Activated CD4-positive, alpha-beta T cell treated with anti-CD3 and anti-CD28 coated beads, Interleukin-2, amount 10 ng/mL, durations not matched to agents 7 days and 5 days (primary cell): ENCODE measurements at places on chromosomes 5 and 9.

DNA sequence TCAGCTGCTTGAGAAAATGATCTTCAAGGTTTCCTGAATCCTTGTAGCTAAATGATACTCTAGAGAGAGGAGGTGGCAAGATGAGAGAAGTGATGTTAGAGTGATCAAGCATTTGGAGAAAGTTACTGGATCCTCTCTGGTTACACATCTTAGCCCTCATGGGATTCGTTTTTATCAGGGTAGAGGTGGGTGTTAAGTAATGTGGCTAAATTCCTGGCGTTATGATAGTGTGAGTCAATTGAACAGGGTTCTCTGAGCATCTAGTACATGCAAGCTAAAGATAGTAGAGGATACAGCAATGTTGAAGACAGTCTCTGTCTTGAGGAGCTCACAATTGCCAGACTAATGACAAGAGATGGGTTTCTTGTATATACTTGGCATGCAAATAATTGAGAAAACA is 123.7 kb downstream of the PSD2 start:
- DNase-seq, result no peak

GRCh38 chr9:126665644-126666035 is 51.9 kb downstream of the LMX1B start:
- no peak for DNase-seq

- no peak for DNase-seq
Measured at GRCh38 chr5:58484505-58484904, 6.7 kb upstream of the GAPT start.

DNA sequence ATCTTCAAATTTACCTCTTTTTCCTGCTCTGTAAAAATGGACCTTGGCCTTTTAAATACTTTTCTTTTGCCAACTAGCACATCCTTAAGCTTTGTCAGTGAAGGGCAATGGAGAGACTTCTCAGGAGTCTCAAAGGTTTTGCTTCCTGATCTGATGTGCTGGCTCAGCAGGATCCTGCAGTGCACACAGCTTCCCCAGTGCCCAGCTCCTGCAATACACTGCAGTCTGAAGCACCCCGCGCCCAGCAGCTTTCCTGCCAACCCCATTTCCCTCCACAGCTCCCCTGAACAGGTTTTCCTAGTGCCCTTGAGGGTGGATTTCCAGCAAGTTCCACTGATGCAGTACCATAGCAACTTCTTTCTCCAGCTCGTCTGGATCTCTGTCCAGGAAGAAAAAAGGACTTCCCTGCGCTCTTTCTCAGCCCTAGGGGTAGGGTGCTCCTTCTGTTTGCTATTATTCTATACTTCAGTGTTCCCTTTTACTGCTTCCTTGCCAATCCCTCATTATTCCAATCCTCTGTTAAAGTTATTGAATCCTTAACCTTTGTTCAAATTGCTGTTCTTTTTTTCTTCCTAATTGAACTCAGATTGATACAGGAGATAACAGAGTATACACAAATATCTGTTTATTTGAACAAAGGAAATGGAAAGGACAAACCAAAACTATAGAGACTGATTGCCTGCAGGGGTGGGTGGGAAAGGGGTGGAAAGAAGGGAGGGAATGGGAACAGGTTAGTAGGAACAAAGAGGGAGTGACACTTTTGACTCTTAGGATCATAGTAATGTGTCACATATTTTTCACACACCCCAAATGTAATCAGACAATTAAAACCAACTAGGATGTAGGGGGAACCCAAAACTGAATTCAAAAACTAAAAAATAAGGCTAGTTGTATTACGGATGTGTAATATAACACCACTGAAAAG is 8.5 kb downstream of the SNAPC3 start:
- DNase-seq, result no peak

- DNase-seq, result no peak
Measured at GRCh38 chr5:123610209-123610608, 98.2 kb downstream of the CSNK1G3 start.

DNA sequence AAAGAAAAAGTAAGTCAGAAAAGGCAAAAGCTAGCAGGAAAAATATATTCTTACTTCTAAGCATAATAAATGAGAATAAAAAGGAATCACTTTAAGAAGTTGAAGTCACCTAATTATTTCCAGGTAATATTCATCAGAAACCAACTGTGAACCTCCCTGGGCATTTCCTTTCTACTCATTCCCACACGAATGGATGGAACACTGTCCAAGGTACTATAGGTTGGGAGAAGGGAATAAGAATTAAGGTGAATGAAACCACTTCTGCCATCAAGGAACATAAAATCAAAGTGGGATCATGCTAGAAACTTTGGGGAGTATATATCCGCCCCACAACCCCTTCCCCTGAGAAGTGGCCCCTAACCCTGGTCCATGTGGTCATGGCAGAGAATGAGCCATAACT is 41.6 kb downstream of the PRELID2 start:
- no peak for DNase-seq

- no peak for DNase-seq
Measured at GRCh38 chr5:124021066-124021641, 509.2 kb downstream of the CSNK1G3 start.

GRCh38 chr5:2805080-2805479 is 53.6 kb upstream of the IRX2 start:
- no peak for DNase-seq

DNA sequence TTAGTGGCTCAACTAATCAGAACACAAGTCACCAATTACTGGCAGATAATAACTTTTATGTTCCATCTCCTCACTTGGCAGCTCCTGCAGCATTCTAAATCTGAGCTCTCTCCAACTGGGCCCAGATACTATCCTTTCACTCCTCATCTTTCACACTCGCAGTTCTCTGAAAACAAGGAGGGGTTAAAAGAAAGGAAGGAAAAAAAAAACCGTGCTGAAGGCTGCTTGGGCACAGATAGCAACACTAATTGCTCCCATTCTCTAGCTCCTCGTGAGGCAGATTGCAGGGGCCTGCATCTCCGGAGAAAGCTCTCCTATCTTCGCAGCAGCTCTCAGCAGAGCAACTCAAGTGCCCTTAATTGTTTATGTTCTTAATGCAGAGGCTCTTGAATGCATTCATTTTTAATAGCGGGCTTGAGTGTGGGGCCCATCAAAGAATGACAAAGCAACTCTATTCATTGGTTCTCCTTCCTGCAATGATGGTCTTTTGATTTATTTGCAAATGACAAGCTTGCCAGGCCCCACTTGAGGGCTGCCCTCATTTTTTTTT is 23.9 kb downstream of the TLE1 start:
- no peak for DNase-seq

DNA sequence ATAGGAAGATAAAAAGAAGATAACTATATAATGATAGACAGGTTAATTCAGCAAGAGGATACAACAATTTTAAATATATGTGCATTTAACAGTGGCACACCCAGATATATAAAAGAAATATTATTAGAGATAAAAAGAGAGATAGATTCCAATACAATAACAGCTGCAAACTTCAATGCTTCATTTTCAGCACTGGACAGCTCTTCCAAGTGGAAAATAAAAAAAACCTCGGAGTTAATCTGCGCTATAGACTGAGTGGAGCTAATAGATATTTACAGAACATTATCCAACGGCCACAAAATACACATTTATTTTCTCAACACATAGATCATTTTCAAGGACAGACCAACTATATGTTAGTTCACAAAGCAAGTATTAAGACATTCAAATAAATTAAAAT is 1229.5 kb upstream of the CDH6 start:
- DNase-seq, result no peak

GRCh38 chr5:23352446-23352845 is 155.0 kb upstream of the PRDM9 start:
- no peak for DNase-seq

- DNase-seq, result no peak
Measured at GRCh38 chr5:4929092-4929655, 211.0 kb upstream of the ADAMTS16 start.

GRCh38 chr9:75911390-75911789 is 20.9 kb downstream of the PCSK5 start:
- no peak for DNase-seq

DNA sequence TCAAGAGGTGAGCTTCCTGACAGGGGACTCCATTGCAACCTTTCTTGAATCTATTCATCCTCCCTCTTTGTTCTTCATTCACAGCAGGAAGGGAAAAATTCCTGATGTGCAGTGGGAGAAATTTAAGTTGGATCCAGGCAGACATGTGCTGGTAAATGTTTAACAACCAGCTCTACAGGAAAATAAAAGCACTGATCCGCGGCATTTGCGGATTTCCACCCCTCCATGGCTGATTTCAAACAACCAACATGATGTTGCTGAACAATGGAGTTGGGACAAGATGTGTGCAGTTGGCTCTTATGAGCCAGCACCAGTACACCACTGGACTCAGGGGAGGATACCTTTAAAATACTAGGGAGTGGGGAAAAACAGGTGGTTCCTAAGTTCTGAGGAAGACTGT is 47.0 kb downstream of the SPRY4 start:
- no peak for DNase-seq

DNA sequence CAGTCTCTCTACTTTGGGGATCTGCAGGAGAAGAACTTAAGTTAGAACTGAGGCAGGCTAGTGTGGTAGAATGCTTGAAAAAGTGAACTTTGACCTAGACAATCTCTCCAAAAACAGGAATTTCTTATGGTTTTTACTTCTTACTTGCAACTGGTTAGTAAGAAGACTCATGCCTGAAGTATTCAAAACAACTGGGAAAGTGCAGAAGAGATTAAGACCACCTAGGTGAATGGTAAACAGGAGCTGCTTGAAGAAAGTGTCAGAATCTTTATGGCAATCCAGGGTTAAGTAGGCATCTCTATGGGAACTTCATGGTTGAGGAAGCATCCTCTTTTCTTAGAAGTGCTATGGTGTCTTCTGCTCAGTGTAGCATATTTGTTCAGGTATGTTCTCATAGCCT is 428.6 kb upstream of the TLE4 start:
- DNase-seq, result no peak

GRCh38 chr9:19188771-19189170 is 41.7 kb upstream of the DENND4C start:
- DNase-seq, result no peak

DNA sequence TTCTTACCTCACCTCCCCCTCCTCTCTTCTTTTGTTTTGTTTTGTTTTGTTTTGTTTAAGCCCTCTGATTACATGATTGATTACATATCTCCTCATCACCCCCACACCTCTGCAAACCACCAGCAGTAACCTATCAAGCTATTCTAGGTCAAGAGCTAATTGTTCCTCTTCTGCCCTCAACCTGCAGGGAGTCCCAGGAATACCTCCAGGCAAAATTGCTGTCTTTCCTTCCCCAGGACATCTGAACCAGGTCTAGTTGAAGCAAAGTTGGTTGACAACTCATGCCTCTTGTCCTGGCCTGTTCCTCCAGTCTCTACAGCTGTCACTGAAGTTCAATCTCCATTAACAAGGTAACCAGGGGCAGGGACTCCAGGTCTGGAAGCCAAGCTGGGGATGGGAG is 80.0 kb upstream of the PTGER4 start:
- DNase-seq, result no peak

DNA sequence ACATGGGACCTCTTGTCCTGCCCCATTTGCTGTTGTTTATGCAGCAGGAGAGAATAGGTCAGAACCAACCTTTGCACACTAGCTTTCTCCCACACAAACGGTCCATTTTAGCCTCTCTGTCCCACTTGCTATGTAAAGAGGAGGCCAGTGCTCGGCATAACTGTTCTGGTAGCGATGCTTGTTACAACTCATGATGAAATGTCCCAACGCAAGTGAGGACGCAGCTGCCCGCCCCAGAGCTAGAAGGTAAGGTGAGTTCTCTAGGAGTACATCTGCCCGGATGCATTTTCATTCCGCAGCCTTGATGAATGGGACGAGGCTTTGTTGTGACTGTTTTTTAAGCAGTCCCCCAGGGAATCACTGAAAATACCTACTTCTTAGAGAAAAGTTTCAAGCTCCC is 14.1 kb downstream of the S1PR3 start:
- no peak for DNase-seq
